Left ventricle myocardium superior (tissue), 1 donor: ENCODE measurements at places on chromosomes 1 and 21.

- DNase-seq = peak; percentile 59
These were observed 23.3 kb downstream of the CELA3A start for GRCh38 chr1:22024485-22025367.

GRCh38 chr1:223708001-223708359 is 4.4 kb upstream of the CAPN2 start:
- no peak for DNase-seq

- DNase-seq = peak; percentile 91
These were observed 2.9 kb downstream of the LMO4 start for GRCh38 chr1:87331365-87332241.

DNA sequence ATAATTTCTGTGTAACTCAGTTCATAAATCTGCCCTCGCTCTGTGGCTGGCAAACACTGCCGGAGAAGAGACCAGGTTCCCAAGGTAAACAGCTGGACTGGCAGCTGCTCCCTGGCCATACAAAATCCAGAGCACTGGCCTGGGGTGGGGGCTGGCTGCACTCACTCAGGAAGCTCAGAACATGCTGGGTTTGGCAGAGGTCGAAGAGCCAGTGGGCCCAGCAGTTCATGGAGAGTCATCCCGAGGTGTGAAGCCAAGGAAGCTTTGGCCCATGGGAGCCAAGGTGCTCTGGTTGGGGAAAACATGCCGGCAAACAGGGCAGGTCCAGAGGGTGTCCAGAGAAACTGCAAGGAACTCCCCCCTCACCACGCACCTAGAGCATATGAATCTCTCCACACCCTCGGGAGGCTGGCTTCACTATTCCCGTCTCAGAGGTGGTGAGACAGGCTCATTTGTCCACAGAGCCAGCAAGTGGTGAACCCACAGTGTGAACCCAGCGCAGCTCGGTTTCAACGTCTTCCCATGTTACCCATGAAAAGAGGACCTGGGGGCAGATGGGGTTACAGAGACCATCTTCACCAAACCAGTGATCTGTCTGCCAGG is 102.4 kb downstream of the DMRTB1 start:
- no peak for DNase-seq
